ENCODE measurements at places on chromosomes 1 and 21.

- no peak for DNase-seq
These were observed 2.4 kb upstream of the MFSD2A start for GRCh38 chr1:39952359-39953110.

- DNase-seq: no peak
These were observed 226.1 kb downstream of the ASTN1 start for GRCh38 chr1:176938375-176938774.

- no peak for DNase-seq
These were observed 177.9 kb downstream of the EIF4G3 start for GRCh38 chr1:20998826-20999225.

DNA sequence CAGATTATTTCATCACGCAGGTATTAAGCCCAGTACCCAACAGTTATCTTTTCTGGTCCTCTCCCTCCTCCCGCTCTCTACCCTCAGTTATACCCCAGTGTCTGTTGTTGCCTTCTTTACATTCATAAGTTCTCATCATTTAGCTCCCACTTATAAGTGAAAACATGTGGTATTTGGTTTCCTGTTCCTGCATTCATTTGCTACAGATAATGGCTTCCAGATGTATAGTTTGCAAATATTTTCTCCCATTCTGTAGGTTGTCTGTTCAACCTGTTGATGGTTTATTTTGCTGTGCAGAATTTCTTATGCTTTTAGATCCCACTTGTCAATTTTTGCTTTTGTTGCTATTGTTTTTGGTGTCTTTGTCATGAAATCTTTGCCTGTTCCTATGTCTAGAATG, 21.1 kb upstream of the KCNH1 start:
- DNase-seq: no peak

DNA sequence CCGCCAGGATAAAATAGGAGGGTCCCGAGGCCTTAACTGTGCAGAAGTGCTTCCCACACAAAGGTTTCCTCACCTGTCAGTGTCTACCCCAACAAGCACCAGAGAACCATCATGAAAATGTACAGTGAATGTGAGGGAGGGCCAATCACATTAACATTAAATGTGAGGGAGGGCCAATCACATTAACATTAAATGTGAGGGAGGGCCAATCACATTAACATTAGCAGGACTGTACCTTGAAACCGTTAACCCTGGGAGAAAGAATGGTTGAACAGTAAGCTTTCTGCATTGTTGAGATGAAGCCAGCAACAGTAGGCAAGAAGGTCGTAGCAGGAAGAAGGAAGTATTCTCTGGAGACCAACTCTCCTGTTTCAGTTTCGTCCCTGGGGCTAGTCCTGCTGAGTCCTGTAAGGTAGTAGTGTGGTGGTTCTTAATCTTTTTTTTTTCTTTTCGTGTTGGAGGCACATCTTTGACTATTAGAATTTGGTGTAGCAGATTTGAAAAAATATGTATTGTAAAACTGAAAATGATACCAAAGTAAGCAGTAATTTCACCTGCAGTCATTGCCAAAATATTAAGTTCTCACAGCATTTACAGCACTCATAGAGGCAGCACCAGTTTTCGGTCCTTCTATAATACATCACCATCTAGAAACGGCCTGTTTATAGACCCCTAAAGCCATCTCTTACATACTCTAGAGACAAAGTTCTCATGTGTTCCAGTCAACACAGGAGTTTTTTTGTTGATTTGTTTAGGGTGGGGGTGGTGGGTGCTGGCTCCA, 98.6 kb upstream of the PPP2R5A start:
- DNase-seq: no peak

DNA sequence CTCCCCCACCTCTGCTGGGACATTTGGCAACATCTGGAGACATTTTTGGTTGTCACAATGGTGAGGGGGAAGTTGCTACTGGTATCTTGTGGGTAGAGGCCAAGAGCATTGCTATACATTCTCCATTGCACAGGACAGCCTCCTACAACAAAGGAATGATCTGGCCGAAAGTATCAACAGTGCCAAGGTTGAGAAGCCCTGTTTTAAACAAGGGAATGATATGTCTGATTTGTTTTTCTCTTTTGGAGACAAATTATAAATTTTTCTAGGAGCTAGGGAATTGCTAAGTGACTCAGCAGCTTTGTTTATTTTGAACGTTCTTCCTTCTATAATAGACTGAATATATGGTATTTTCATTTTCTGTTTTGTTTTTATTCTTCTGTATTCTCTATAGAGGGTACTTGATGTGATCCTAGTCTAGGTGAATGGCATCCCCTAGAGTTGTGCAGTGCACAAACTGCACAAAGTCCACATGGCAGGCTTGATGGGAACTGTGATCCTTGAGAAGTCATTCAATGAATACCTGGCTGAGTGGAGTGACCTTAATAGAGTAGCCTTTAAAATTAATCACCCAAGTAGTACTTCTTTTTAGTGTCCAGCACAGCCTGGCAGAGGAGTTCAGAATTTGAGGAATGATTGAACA, 288.6 kb upstream of the USP24 start:
- DNase-seq: no peak

- DNase-seq: no peak
These were observed 90.1 kb upstream of the DIRAS3 start for GRCh38 chr1:68140536-68140935.

DNA sequence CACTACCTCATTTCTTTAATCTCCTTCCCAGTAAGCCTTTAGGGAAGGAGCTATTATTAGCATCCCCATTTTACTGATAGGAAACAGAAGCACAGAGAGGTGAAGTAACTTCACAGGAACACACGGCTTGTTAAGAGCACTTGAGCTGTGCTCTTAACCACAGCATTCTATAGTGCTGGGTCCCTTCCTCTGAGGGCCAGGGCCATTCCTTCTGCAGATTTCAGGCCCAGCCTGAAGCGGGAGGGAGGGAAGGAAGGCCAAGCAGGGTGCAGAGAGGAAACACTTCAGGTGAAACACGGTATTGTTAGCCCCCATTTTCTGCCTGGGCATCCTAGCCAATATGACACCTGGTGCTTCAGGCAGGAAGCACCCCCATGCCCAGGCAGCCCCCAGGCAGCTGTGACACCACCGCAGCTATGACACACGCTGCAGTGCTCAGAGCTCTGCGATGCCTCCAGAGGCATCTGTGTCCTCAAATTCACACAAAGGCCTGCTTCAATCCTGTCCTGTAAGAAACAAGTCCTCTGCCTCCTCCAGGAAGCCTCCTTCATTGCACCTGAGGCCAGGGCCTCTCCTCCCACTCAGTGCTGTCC, 4.5 kb upstream of the EXTL1 start:
- DNase-seq: no peak

DNA sequence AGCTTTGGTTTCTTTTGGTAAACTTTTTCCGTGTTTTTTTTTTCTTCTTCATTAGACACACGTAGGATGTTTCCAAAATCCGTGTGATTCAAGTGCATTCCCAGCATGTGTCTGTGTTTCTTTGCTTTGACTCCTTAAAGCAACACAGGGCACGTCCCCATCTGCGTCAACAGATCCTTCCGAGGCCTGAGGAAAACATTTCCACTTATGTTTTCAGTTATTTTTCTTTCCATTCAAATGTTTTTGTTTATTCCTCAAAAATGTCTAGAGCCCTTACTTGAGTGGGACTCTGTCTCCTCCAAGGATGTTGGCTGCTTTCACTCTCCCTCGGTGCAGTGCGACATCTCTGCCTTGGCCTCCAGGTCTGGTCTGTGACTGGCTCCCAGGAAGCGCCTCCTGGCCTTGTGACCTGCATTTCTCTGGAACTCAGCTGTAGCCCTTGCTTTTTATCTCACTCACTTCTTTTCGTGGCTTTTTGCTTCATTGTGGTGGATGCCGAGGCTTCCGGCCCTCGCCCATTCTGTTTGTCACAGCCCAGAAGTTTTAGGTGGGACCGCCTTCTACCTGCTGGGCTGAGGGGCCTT, 31.3 kb upstream of the SLC19A1 start:
- DNase-seq: no peak

- DNase-seq: no peak
These were observed 1372.9 kb upstream of the ADGRL2 start for GRCh38 chr1:80427881-80428280.

DNA sequence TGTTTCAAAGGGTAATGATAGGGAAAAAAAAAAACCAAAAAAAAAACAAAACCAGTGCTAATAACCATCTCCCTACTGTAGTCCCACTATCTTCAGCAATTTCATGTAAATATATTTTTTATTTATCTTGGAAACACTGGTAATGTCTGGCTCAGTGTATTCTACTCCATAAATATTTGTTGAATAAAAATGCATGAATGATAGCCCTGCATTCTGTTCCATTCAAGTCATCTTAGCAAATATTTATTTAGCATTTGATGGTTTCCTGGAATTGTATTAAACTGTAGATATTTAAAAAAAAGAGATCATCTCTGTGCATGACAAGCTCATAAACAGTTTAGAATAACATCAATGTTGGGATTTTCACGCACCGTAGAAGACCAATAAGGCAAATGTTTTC, 24.2 kb downstream of the IL23R start:
- DNase-seq: no peak

GRCh38 chr1:77350012-77350770, 68.4 kb downstream of the AK5 start:
- DNase-seq: no peak

GRCh38 chr1:116847190-116847589, 62.5 kb upstream of the PTGFRN start:
- DNase-seq: no peak

- DNase-seq: no peak
These were observed 3.9 kb downstream of the S100A9 start for GRCh38 chr1:153361480-153362109.

Data from cerebellar nuclear complex (tissue), 1 donor.